ENCODE measurements at places on chromosomes 7 and 10. TPM values are rescaled to one million over a fixed set of nuclear protein-coding genes. Genes with fewer than 3 reads are reported as not detected.

GRCh38 chr7:102061981-102062390, 224.7 kb upstream of the SH2B2 start:
- DNase-seq, result peak; percentile 95

DNA sequence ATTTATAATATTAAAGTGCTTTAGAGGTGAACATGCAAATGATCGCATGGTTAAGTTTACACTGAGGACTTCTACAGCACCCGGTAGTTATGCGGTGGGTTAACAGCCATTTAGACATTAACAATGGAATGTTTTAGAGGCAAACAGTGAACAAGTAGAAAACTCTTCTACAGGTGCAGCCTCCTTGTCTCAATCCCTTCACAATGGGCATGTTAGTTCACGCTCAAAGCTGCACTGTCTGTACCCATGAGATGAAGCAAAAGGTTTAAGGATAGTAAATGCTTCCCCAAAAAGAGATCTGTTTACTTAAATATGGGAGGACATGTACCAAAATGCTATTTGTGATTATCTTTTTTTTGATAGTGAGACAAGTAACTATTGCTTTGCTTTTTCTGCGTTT, 25.1 kb downstream of the PUS7 start:
- no peak for DNase-seq

DNA sequence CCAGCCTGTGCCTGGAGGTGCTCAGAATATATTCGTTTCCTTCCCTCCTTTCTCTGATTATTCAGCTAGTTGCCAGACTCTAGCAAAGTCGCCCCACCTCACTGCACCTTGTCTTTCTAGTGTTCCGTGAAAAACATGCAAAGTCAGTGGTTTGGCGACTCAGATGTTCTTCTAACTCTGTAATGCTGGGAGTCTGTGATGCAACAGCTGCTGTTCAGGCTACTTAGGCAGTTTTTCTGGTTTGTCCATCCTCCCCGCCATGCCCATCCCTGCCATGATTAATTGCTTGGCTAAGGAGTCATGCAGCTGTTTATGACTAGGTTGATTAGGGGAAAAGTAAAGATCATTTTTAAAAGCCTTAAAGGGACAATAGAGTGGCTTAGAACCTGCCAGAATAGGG, 99.4 kb downstream of the MTPN start:
- DNase-seq, result peak; percentile 65

GRCh38 chr7:24722386-24723177, 34.7 kb downstream of the GSDME start:
- DNase-seq, result peak; percentile 34

DNA sequence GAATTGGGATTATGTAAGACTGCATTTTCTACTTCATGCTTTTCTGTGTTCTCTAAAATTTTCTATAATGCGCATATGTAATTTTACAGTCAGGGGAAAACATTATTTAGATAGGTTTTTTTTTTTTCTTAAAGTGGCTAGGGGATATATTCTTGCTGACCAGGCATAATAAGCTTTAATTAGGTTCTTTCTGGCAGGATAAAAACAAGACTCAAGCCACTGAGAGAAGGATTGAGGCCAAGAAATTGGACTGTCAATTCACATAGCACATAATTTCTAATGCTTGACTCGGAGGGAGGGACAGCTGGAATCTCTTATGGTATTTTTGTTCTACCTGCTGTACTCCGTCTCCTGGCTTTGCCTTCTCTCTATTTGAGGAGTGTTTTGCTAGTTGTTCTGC, 119.8 kb upstream of the NPVF start:
- DNase-seq, result no peak

GRCh38 chr10:99945263-99945662, 64.5 kb downstream of the DNMBP start:
- no peak for DNase-seq

DNA sequence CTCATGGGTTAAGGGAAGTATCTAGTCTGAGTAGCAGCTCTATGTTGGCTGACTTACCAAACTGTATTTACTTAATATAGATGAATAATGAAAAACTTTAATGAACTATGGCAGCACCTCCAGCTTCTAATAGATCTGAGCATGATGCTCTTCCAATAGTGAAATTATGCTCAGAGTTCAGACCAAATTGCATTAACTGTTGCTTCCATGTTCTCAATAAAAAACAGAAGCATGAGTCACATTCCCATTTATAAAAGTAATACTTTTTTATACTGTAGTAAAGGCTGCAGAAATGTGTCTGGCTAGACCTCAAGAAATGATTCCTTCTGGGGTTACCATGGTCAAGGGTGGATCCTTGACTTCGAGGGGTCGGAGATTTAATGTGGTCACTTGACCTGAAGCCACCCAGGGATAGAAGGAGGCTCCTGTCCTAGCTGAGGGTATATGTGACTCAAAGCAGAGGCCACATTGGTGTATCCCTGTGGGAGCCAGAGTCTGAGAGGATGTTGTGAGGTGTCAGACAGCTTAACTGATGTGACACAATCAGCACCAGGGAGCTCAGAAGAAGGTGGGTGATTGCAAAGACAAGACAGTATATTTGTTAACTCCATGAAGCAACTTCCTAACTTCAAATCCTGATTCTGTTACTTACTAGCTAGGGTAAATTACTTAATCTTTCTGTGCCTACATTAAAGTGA, 19.8 kb upstream of the PLCE1 start:
- no peak for DNase-seq

GRCh38 chr7:146636581-146636980, 520.0 kb downstream of the CNTNAP2 start:
- DNase-seq, result no peak

DNA sequence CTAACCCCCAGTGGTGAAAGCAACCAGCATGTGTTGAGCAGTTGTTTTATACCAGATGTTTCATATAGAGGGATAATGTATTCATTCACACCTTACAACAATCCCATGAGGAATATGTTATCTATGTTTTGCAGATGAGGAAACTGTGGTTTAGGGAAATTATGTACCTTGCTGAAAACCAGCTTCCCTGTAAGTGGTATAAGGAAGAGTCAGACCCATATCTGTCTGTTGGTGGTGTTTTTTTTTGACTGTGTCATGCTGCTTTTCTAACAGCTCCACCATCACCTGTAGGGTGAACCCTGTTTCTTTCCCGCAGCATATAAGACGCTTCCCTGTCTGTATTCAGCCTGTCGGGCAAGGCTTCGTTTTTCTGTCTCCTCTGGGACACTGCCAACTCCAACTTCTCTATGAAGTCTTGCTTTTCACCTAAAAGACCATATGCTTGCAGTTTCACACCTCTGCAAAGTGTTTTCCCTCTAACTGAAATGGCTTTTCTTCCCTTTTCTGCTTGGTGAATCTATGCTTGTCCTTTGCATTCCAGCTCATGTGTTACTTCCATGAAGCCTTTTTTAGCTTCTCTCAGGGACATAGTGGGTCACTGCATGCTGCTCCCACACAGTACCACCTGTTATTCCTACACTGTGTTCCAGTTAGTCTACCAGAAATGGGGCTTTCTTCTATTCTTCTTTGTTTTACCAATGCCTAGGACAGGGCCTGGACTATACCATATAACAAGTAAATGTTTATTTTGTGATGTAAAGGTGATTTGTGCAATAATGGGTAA, 92.8 kb downstream of the ST7 start:
- no peak for DNase-seq

- no peak for DNase-seq
Measured at GRCh38 chr10:67225226-67225625, 299.4 kb downstream of the LRRTM3 start.

The TMEM213 gene
- total RNA-seq, result not detected

The MAGI2 gene
- total RNA-seq, result 1.5 TPM

The PAPOLB gene
- total RNA-seq, result not detected

The SH2D4B gene
- 0.07 TPM for total RNA-seq

The TMEM270 gene
- total RNA-seq, result 1.7 TPM

The AQP1 gene
- 25.9 TPM for total RNA-seq

The APBB1IP gene
- total RNA-seq, result not detected

The LIPF gene
- total RNA-seq, result not detected

The ZC3HAV1 gene
- total RNA-seq, result 25.4 TPM

The ERVW-1 gene
- not detected for total RNA-seq

The NEBL gene
- 1.6 TPM for total RNA-seq
